ENCODE measurements at places on chromosomes 1 and 21.
A peak's percentile ranks its signal among the peaks of the same experiment; 100 is the strongest.

- peak; percentile 51 for DNase-seq
Observed at GRCh38 chr1:223748773-223749733, 36.7 kb downstream of the CAPN2 start.

- DNase-seq, result no peak
Observed at GRCh38 chr1:116508984-116509980, 61.5 kb downstream of the CD58 start.

GRCh38 chr1:170730014-170730413 lies 66.1 kb downstream of the PRRX1 start:
- DNase-seq, result no peak

DNA sequence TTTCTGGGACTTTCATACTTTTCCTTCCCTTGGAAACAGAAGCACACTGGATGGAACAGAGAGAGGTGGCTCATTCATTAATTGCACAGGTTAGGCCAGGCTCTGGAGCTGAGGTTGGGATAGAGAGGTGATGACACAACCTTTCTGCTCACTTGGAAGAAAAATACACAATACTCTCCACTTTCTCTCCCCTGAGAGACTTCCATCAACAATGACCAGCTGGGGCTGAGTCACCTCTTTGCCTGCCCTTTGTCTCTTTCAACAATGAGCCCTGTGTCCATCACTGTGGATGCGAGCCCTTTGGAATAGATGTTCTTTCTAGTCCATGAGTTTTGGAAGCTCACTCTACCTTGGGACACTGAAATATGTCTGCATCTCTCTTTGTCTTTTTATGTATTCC lies 43.1 kb downstream of the ATP2B4 start:
- DNase-seq, result no peak

- no peak for DNase-seq
Observed at GRCh38 chr1:77824694-77825093, 45.2 kb downstream of the MIGA1 start.

DNA sequence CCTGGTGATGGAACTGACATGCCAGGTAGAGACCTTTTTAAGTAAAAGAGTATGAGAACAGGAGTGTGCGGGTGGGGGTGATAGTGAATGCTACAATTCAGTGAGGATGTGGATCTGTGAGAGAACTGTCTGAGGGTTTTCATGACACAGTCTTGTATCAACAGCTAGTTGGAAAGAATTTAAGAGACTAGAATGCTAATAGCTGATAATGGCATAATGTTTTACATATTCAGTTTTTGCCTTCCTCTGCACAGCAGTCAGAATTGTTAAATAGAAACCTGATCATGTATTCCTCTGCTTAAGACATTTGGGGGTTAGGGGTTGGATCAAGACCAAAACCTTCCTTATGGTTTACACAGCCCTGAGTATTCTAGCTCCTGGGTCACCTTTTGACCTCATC lies 152.8 kb upstream of the ZRANB2 start:
- DNase-seq, result no peak

- DNase-seq, result no peak
Observed at GRCh38 chr1:218347723-218348627, 2.8 kb downstream of the TGFB2 start.

DNA sequence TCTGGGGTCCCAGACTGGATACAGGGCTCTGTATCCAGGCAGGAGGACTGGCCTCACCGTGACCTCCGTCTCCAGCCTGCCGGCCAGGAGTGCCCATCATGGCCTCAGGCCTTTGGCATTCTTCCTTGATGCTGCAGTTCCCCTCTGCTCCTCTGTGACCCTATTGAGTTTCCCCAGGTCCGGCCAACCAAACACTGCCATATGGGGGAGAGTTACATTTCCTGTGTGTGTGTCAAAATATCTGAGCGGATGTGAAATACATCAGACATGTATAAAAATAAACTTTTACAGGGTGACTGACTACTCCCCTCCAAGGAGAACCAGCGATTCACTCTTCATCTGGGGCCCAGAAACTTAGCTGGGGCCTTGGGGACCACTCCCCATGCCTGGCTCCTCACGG lies 10.2 kb upstream of the UBL4B start:
- no peak for DNase-seq

DNA sequence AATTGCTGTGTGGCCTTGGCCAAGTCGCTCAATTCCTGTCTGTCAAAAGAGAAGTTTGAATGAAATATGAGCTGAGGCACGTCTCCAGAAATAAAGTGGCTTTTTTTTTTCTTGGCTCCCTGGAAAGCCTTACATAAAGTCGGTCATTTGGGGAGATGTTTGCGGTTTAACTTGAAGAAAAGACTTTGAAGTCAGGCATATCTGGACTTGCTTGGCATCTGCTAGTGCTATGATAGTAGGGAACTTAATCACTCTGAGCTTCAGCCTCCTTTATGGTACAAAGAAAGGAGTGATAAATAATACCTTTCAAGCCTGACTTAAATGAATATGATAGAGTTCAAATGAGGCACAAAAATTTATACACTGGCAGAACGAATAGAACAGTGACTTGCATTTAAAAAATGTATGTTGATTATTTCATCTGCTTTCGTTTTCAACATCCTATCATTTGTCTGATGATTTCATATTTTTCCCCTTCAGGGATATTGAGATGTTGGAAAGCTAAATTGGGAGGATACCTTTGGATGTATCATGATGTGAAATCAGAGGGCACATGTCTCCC lies 60.2 kb downstream of the FASLG start:
- no peak for DNase-seq

DNA sequence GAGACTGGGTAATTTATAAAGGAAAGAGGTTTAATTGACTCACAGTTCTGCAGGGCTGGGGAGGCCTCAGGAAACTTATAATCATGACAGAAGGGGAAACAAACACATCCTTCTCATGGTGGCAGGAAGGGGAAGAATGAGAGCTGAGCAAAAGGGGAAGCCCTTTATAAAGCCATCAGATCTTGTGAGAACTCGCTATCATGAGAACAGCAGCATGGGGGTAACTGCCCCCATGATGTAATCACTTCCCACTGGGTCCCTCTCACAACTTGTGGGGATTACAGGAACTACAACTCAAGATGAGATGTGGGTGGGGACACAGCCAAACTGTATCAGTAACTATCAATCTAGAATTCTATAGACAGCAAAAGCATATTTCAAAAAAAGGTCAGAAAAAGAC lies 64.7 kb upstream of the ACTRT2 start:
- no peak for DNase-seq

- DNase-seq, result no peak
Observed at GRCh38 chr1:201294876-201295275, 11.6 kb downstream of the PKP1 start.

DNA sequence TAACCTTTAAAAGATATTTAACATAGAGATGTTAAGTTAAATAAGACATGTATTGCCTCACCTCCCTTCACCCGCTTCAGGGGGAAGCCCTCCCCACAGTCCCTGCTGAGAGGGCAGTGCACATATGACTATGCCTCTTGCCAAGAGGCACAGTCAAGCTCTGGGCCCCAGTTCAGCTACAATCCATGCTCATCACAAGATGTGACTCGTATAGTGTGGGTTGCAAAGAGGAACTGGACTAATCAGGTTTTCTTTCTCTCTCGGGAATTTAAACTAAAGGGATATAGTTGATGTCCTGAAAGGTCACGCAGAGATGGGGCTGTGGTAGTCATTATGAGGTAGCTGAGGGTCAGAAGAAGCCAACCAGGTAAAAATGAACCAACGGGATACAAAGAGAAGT lies 35.6 kb downstream of the LYST start:
- no peak for DNase-seq

DNA sequence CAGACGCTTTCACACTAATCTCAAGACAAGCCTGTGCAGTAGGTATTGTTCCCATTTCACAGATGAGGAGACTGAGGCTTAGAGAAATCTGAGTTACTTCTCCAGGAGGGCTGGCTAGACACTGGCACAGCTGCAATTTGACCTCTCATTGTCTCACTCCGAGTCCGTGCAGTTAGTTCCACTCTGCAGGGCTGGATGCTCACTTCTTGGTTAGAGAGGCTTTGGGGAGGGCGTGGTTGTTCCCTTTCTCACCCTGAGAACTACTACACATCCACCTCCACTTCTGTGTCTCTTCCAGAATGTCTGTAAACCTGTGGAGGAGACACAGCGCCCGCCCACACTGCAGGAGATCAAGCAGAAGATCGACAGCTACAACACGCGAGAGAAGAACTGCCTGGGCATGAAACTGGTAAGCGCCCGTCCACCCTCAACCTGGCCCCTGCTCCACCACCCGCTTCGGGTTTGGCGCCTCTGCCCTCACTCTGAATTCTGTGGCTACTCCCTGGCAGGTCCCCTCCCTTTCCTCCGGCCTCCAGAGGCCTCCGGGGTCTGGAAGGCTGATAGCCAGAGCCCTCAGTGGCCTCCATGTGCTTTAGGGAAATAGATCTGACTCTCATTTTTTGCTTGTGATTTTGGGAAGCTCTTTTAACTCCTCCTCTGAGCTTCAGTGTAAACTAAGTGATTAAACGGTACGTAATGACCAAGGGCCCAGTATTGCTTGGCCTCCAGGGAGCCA lies 29.1 kb downstream of the EIF2D start:
- peak; percentile 29 for DNase-seq

DNA sequence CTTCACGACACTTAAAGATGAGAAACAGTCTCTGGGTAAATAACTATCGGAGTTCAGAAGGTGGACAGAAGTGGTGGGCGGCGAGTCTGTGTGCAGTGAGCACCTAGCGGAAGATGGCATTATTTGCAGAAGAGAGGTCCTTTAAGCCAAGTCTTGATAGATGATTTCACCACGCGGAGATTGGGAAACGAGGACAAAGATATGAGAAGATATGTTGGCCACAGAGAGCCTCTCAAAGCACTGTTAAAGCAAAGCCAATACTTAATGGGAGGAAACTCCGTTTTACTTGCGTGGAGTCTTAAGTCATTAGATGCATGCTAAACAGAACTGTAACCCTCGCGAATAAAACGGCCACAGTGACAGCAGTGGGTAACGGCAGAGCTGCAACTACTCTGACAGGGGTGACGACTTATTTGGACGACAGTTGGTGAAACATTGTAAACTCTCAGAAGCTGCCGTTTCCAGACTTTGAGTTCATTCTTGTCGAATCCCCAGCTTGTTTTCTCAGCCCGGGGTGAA lies 577 bp upstream of the CEP350 start:
- DNase-seq, result peak; percentile 15

DNA sequence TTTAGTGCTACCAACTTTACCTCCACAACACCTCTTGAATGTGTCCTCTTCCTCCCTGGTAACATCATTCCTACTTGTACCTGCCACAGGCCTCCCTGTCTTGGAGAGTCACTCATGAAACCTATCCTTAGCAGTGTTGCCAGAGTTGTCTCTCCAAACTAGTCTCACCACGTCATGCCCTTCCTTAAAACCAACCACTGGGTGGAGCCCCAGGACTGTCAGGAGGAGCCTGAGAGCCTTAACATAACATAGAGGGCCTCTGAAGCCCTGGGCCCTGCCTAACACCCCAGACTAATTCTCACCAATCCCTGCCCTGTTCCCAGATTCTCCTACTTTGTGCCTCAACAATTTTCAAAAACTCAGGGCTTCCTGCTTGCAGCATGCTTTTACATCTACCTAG lies 65.3 kb downstream of the ZNF697 start:
- DNase-seq, result no peak

GRCh38 chr1:229273507-229274232 lies 2.8 kb downstream of the RAB4A start:
- DNase-seq, result no peak

GRCh38 chr1:24691051-24691450 lies 47.9 kb downstream of the SRRM1 start:
- no peak for DNase-seq

DNA sequence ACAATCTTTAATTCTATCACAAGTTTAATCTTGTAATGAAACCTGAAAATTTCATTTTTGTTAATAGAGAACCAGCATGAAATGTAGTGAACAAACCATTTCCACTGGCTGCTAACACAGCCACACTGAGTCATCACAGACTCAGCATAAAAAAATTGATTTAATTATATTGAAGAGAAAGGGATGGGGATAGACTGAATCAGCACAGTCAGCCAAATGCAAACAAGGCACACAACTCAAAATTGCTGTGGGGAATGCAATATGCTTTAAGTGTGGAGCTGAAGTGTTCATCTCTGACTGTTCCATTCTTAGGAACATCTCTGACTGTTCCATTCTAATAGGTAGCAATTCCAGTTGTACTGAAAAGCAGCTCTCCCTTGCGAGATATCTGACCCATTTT lies 299.8 kb downstream of the MRPL39 start:
- DNase-seq, result no peak

DNA sequence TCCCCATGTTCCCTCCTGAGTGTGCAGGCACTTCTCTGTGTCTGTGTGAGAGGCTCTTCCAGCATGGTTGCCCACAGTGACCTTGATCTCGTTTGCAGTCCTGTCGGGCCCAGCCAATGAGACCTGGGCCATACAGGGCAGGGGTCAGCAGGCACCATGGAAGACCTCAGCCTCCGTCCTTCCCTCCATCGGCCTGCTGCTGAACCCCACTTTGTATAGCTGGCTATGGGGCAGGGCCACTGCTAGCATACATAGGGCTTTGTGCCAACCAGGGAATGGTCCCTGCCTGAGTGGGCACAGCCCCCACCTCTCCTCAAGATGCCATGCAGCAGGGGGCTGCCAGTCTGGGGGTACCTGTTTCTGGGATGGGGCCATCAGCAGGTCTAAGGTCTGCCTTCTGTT lies 3.8 kb downstream of the C1orf35 start:
- no peak for DNase-seq

GRCh38 chr21:14987370-14988170 lies 77.2 kb downstream of the NRIP1 start:
- DNase-seq, result no peak

DNA sequence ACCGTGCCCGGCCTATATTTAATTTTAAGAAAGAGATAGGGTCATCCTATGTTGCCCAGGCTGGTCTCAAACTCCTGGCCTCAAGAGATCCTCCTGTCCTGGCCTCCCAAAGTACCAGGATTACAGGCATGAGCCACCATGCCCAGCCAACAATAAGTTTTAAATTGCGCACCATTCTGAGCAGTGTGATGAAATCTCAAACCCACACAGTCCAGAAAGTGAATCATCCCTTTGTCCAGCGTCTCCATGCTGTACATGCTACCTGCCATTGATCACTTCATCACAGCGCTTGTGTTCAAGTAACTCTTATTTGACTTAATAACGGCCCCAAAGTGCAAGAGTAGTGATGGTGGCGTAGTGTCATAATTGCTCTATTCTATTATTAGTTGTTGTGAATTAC lies 75.4 kb downstream of the APP start:
- no peak for DNase-seq

DNA sequence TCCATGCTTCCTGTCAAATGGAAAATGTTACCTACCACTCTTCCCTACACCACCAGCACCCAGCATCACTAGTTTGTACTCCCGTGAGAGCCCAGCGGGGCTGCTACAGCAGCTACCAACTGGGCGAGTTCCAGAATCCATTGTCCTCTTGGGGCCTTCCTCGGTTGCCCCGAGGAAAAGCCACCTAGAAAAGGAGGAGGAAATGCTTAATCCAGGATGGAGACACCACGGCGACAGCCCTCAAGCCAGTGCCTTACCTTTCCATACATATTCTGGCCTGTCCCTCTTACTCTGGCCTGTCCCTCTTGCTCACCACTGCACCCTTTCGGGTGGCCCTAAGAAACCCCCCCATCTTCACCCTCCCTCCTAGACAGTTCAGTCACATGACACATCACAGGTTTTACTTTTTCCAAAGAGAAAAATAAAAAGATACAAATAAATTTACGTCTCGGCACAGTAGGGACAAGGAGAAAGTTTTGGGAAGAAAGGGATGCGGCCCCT lies 478 bp downstream of the RIT1 start:
- DNase-seq, result no peak
